Hypothalamus (tissue), 51 donors: ENCODE measurements at places on chromosomes 7 and 10.
A peak's percentile ranks its signal among the peaks of the same experiment; 100 is the strongest.

DNA sequence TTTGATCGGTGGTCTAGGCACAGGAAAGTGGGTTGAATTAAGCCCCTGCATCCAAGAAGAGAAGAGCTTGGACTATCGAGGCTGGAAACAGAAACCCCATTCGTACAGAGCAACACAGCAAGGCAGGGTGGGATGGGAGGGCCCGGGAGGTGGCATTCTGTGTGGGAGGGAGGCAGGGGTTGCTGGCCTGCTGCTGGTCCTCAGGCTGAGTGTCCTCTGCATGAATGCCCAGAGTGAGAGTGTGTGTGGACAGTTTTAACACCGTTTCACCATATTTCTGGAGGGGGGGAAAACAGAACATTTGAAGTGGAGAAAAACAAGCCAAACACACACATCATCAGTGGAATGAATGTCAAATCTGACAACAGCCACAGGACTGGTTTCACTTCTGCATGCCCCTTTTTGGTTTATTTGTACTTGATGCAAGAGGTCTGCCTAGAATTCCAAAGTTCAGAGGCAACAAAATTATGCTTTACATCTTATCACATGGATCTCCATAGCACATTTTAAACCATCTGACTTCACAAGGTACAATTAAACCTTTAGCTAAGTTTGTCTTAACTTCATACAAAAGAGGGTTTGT is 11.1 kb upstream of the ENO4 start:
- DNase-seq = no peak

GRCh38 chr7:42883950-42884349 is 27.9 kb downstream of the C7orf25 start:
- DNase-seq = peak; percentile 7

DNA sequence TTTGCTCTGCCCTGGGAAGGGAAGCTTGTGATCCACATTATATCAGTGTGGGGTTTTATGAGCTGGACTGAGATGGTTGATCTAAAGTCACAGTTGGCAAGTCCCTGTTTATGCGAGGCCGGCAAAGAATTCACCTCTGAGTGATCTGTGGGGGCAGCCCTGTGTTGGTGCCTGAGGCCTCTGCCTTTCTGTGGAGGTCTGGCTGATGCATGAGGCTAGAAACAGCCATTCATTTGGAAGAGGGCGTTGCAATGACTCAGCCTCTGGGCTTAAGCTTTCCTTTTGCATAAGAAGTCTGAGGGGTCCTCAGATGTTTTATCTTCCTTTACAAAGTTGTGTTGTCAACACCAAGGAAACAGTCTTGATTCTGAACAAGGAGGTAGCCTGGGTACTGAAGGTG is 126.9 kb downstream of the MGMT start:
- DNase-seq = no peak

GRCh38 chr7:135362871-135363270 is 129.2 kb downstream of the STRA8 start:
- DNase-seq = no peak

- DNase-seq = no peak
Measured at GRCh38 chr10:77744245-77744644, 106.6 kb upstream of the KCNMA1 start.

- no peak for DNase-seq
Measured at GRCh38 chr7:26147030-26147429, 5.0 kb upstream of the NFE2L3 start.

DNA sequence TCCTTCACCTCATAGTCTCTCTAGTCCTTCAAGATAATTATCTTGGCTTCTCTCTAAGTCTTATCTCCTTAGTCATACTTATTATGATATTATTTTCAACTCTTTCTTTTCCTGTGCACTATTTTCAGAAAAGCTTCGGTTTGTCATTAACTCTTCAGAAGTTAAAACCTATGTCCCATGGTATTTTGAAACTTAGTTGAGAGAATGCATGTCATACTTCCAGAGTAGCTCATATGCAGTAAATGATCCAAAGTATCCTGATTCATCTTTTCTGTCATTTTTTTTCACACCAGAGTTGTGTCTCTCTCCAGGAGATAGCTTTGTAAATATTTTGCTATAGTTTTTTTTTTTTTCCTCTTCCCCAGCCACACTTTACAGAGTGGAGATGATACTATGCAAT is 1008.6 kb downstream of the NRG3 start:
- no peak for DNase-seq

DNA sequence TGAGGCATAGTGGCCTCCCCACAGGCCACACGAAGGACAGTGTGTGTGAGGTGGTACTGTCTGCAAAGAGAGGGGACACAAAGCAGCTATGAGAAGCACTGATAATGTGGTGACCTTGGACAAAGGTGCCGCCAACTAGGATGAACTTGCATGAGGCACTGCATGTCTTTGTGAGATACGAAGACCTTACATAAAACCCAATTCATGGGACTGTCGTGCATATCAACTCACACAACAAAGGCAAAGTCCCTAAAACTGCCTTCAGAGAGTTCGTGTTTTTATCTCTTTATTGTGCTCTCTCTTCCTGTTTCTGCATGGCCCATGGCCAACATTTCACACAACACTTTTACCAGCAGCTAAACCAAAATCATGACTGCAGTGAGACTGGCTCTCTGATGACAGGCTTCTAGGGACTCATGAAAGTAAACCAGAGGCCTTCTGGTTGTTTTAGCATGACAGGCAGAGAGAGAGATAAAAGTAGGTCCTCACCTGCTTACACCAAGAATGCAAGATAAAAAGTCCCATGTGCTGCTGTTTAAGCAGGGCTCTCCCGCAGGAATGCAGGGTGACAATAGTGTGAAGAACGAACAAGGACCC is 347.8 kb downstream of the ELMO1 start:
- no peak for DNase-seq

DNA sequence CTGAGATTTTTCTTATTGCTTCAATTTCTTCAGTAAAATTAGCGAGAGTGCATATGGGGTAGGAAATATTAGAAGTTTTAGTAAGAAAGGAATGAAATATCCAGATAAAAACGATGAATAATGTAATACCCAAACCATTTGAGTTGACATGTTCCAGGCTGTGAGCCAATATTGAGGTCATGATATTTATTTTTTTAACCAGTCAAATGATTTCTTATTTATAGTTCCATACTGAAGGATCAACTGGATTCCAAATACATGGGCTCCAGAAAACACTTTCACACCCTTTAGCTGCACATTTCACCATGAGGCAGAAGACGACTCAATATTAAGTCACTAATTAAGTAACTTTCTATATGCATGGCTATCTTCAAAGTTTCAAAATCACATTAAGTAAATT is 312.5 kb downstream of the PPP1R3A start:
- DNase-seq = no peak

DNA sequence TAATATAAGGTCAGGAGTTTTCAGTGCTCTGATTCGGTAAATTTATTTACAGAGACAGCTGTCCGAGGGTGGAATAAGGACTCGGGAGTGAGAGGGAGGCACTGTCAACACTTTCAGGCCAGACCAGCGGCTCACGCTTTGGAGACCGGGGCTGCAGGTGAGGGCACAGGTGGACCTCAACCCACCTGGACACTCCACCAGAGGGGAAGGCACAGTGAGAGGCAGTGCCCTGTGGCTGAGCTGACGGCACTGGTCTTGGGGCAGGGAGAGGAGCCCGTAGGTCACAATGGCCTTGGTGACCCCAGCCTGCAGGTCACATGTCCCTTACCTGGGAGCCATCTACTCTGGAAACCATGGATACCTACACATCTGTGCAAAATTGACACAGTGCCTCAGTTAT is 315.1 kb downstream of the ADARB2 start:
- no peak for DNase-seq

GRCh38 chr10:13827076-13827797 is 240.5 kb downstream of the PRPF18 start:
- no peak for DNase-seq

DNA sequence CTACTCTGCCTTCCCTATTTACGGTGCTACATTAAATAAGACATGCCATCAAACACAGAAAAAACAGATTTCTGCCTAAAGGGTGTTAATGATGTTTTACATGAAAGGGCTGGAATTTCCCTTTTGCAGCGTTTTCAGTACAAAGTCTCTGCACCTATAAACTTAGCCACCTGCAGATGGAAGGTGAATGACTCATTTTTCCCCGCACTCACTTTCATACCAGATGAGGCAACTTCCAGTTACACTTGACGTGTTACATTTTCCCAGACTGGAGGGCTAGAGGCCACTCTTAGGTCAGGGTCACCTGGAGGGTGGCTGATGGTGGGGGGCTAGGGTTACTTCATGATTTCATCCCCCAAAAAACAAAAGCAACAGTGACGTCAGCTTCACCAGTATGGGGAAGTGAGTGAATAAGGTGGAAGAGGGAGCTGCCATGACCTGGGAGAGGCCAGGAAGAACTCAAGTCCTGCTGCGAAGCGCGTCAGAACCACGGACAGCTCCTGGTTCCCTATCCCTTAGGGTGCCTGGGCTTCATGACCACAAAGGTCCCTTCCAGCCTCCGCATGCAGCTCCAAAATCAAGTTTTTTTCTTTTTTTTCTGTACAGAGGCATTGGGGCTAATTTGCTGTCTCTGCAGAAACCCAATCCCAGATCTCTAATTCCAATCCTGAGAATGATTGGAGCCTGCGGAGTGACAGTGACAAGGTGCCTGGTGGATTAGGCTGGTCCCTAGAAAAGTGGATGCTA is 94.0 kb downstream of the ADARB2 start:
- no peak for DNase-seq

GRCh38 chr7:157549612-157550299 is 213.0 kb downstream of the DNAJB6 start:
- no peak for DNase-seq
